ENCODE measurements at places on chromosomes 5 and 9. TPM values are rescaled to one million over a fixed set of nuclear protein-coding genes. Genes with fewer than 3 reads are reported as not detected.
A peak's percentile ranks its signal among the peaks of the same experiment; 100 is the strongest.

DNA sequence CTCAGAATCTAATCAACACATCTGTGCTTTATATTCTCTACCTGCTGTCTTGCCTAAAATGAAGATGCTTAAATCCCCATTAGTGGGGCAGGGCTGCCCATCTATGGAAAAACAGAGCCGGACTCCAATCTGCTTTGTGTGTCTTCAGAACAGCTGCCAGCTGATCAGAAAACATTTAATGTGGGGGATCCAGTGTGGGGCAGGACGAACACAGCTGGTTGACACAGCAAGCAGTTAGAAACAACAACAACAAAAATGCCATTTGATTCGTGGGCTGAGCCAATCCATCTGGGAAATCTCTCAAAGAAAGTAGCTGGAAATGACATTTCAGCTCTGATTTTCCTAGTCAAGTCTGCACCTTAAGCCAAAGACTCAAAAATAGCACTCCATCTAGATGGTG, 99.8 kb downstream of the PPP2R2B start:
- DNase-seq = no peak

DNA sequence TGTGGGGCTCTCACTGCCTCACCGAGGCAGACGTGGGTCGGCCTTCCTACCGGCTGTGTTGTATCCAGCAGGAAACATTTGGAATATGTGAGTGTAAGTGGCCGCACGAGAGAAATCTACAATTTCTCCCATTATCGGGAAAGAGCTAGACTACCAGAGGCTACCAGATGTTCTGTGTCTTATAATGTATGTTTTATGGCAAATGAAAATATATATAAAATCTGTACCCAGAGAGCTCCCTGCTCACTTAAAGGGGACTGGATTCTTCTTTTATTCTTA, 69.5 kb upstream of the PITX1 start:
- DNase-seq = no peak

DNA sequence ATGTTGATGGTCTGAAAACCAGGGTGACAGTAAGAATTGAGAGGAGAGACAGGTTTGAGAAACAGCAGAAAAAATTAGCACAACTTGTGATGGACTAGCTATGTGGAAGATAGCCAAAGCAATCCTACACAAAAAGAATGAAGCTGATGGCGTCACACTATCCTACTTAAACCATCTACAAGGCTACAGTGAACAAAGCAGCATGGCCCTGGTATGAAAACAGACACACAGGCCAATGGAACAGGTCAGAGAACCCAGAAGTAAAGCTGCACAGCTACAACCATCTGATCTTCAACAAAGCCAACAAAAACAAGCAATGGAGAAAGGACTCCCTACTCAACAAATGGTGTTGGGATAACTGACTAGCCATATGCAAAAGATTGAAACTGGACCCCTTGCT, 7.5 kb upstream of the UBE2R2 start:
- no peak for DNase-seq

GRCh38 chr5:137997726-137998213, 35.1 kb downstream of the FAM13B start:
- DNase-seq = no peak

DNA sequence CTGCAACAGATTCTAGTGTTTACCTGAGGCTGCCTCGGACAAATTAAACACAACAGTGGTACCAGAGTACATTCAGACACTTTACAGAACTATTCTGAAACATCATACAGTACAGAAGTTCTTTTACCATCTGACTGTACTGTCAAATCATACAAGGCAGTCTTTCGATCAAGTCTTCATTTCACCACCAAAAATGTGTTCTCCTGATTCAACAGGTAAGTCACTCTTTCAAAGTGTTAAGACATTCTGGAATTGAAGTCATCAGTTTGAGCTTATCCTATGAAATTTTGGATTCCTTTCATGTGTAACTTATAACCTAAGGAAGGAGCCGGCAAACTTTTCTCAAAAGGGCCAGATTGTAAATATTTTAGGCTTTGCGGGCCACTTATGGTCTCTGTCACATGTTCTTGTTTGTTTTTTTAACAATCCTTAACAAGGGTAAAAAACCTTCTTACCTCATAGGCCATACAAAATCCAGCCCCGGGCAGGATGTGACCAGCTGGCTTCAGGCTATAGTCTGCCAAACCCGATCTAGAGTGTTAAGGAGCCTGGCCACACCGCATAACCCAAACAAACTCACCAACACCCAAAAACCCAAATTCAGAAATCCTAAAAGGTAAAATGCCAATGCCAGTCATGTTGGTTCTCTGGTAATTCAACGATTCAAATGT, 151.6 kb downstream of the DENND1A start:
- no peak for DNase-seq

GRCh38 chr5:36763454-36763853, 113.1 kb upstream of the NIPBL start:
- no peak for DNase-seq

GRCh38 chr9:37405350-37405749, 17.1 kb upstream of the GRHPR start:
- DNase-seq = no peak

DNA sequence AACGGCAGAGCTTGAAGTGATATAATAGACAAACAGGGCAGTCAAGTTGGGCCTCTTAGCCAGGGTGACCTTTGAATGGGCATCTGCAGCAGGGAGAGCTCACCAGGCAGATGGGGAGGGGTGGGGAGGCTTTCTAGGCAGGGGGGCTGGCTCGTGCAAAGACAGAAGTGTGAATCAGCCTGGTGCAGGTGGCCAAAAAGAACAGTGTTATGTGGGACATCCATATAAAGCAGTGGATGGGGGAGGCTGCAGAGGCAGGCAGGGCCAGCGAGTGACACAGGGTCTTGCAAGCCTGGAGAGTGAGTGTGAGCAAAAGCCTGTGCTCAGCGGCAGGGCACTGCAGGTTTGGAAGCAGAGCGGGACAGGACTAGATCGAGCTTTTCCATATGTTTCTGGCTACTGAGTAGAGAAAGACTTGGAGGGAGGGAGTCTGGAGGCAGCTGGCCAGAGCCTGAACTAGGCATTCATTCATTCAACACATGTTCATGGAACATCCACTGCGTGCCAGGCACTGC, 14.2 kb upstream of the TTLL11 start:
- DNase-seq = peak; percentile 45

DNA sequence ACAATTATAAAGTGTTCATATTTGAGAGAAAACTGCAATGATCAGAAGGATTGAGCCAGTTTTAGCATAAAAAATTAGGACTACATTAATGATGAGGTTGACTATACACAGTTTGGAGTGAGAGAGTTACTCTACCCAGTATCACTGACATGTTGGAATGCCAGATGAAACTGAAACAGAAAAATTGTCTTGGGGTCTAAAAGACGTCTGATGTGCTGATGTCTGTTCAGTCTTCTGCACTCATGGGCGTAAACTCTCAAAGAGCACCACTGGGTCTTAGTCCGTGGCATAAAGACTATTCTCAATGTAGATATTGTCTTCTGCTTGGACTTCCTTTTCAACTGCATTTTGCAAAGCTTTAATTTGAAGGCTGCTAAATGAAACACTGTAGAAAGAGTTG, 29.5 kb downstream of the HAVCR1 start:
- no peak for DNase-seq

DNA sequence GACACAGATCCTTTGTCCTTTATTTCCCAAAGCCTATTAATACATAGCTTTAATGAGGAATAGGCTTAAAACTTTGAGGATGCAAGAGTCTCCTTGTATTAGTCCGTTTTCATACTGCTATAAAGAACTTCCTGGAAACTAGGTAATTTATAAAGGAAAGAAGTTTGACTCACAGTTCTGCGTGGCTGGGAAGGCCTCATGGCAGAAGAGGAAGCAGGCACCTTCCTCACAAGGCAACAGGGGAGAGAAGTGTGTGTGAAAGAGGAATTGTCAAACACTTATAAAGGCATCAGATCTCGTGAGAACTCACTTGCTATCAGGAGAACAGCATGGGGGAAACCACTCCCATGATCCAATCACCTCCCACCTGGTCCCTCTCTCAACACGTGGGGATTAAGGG, 5.4 kb upstream of the CLK4 start:
- DNase-seq = no peak

GRCh38 chr5:93800988-93801811, 59.8 kb upstream of the POU5F2 start:
- no peak for DNase-seq

GRCh38 chr5:60056191-60056590, 162.7 kb upstream of the PDE4D start:
- DNase-seq = no peak

DNA sequence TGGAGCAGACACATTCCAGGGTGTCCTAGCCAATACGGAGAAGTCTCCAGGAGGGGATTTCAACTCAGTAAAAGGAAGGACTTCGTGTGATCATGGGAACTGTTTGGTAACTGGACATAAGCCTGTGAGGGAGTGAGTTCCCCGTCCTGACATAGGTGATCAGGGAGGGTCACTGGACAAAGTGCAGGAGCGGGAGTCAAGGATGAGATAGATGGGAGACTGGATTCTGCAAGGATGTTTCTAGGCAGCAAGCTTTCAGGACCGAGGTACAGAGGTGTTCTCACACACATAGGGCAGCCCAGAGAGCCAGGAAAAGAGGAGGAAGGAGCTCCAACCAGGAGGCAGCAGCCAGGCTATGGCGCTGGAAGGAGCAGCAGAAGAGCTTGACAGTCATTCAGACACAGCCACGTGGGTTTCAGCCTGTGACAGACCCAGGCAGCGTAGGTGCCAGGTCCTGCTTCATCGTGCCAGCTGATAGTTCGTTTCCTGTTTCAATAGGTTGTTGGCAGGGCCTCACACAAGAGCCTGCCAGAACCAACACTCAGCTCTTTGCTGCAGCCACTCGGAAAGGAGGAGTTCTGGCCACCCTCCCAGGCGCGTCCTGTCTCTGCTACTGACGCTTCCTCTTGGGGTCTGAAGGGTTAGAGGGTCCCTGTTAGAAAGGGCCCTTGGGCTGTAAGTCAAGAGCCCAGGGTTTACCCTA, 84.1 kb downstream of the AMBP start:
- DNase-seq = peak; percentile 62

- no peak for DNase-seq
Measured at GRCh38 chr5:114053372-114053771, 308.5 kb upstream of the KCNN2 start.

DNA sequence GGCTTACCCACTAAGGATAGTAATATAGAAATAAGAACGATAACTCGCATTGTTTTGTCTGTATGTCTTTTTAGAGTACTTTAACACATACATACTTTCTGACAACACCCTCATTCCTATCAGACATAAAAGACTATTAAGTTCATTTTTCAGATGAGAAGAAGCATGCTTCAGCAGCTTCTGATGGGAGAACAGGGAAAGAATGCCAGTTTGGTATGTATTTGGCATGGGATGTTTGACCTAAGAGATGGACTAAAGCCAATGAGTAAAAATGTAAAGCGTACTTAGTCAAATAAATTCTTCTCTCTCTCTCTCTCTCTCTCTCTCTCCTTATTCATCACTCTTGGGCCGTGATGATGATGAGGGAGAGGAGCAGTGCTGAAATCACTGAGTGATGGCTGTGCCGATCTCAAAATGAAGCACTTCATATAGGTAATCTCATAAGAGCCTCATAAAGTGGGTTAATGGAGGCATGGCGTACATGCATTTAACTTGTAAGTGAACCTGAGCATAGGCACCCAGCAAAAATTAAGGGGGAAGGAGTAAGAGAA, 71.5 kb downstream of the SLIT3 start:
- DNase-seq = no peak

GRCh38 chr5:175677571-175677970, 19.7 kb downstream of the HRH2 start:
- DNase-seq = no peak

DNA sequence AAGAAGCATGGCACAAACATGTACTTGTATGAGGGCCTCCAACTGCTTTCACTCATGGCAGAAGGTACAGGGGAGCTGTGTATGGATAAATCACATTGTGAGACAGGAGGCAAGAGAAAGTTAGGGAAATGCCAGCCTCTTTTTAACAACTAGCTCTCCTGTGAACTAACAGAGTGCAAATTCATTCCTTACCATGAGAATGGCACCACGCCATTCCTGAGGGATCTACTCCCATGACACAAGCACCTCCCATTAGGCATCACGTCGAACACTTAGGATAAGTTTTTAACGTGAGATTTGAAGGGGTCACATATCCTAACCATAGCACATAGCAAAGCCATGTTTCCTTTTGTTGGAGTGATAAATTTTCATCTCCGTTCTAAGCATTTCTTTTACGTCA, 747.2 kb upstream of the CHD1 start:
- no peak for DNase-seq

- no peak for DNase-seq
Measured at GRCh38 chr9:121929893-121930875, 162.9 kb downstream of the TTLL11 start.

DNA sequence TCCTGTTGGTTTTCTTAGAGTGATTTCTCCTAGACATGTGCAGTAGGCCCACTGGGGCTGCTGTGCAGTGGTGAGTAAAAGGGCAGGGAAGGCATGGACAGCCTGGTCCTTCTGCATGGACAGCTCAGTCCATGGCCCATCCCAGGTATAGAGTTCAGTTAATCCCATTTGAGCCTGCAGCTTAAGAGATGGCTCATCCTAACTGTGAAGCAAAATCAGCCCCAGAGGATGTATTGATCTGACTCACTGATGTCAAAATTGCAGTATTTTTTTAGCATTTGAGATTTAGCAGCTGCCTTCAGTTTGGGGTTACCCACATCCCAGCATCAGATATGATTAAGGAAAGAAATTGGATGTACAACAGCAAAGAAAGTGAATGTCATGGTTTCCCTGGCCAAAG, 93.4 kb downstream of the PDE6A start:
- DNase-seq = no peak

DNA sequence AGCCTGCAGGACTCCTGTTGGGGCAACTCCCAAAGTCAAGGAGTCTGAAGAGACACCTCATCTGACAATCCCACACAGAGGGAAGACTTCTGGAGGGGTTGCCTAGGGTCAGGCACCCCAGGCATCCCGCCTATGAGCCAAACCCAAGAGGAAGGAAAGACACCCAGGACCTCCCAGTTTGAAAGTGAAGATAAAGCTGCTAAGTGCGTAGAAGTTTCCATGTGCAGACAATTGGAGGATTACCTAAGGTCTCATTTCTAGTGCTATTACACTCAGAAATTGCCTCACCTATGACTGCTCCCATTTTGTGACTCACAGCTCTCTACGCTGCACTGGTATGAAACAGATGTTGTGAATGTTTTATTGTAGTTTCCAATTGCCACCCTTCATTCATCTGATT, 322.9 kb downstream of the SLIT3 start:
- no peak for DNase-seq

GRCh38 chr9:115022760-115023434, 92.5 kb upstream of the TNFSF8 start:
- DNase-seq = no peak

DNA sequence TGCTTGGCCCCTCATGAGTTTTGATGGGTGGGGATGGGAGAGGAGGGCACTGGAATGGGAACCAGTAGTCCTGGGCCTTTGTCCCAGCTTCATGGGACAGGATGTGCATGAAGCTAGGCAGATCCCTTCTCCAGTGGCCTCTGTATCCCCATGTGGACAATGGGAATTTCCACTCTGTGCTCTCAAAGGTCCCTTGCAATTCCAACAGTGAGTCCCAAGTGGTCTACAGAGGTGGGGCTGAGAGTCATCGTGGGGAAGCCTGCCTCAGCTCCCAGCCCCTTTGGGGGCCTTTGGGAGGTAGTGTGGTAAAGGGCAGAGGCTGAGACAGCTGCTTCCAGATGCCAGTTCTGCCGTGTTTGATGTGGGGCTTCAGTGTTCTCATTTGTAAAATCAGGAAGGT, 1.9 kb upstream of the PHYHD1 start:
- no peak for DNase-seq

Gene INIP
- 37.8 TPM for total RNA-seq

Gene TRIM7
- 1.2 TPM for total RNA-seq

Gene PRR7
- 1.9 TPM for total RNA-seq

Gene PROB1
- total RNA-seq = 1.5 TPM

Gene C7
- 293 TPM for total RNA-seq

Gene MFAP3
- total RNA-seq = 64.1 TPM

Gene CTNND2
- 0.49 TPM for total RNA-seq

Data from uterus (tissue), 4 donors.